ENCODE measurements at places on chromosomes 1 and 21.

GRCh38 chr1:66088787-66089186 is 296.1 kb downstream of the PDE4B start:
- no peak for DNase-seq

- DNase-seq = no peak
These were observed 1.7 kb downstream of the PERM1 start for GRCh38 chr1:980137-980571.

DNA sequence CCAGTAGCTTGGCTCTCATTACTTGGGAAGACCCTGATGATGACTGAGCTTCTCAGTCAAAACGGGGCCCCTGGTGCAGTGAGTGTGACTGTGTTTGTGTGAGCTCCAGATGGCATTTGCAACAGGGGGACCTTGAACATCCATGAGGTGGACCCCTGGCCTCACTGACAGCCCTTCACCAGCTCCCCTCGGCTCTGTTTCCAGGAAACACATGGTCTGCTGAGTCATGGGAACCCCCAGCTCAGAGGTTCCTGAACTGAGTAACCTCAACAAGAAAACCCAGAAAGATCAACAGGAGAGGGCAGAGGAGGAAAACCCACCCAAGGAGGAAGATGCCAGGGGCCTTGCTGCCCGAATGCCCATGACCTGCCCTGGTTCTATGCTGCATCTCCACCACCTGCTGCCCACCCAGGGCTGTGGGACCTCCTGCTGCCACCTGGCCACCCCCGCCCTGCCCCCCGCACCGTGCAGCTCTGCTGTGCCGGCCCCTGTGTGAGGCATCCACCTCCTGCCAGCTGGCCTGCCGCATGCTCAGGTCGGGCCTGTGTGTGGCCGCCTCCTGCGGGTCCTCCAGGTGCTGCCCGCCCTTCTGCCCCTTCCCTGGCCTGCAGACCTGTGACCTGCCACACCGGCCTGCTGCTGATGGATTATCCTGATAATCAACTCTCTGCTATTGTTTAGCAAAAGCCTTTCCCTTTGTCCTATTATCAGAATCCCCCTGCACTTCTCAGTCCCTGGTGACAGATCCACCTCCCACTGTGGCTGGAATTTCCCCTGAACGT is 4.2 kb upstream of the KRTAP12-1 start:
- no peak for DNase-seq

GRCh38 chr1:72105201-72105600 is 177.1 kb downstream of the NEGR1 start:
- no peak for DNase-seq

GRCh38 chr1:176540428-176540827 is 77.5 kb downstream of the PAPPA2 start:
- no peak for DNase-seq

Measured in activated gamma-delta T cell (primary cell).